ENCODE measurements at places on chromosomes 7 and 10.

GRCh38 chr10:86163522-86164173 lies 202.9 kb downstream of the GRID1 start:
- no peak for DNase-seq

- no peak for DNase-seq
Measured at GRCh38 chr7:25296086-25296485, 67.8 kb upstream of the NPVF start.

DNA sequence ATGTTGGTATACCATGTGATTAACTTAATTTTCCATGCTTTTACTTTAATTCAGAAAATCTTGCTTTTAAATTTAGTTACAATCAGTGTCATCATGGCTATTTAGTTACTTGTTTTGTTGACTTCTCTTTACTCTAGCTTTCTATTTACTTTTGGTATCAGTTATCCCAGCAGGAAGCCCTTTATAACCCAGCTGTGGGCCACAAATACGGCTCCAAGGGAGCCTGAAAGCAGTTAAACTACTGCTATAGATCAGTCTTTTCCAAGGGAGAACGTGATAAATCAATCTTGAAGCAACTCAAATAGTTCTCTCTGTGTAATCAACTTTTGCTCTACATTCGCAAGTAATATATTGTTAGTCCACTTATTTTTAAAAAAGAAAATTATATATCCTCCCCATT lies 287.4 kb downstream of the CACNA2D1 start:
- no peak for DNase-seq

- no peak for DNase-seq
Measured at GRCh38 chr10:22433875-22434274, 88.6 kb downstream of the SPAG6 start.

GRCh38 chr10:128373071-128373749 lies 247.0 kb upstream of the MKI67 start:
- DNase-seq: no peak

GRCh38 chr10:102298899-102299298 lies 53.6 kb downstream of the GBF1 start:
- DNase-seq: no peak

DNA sequence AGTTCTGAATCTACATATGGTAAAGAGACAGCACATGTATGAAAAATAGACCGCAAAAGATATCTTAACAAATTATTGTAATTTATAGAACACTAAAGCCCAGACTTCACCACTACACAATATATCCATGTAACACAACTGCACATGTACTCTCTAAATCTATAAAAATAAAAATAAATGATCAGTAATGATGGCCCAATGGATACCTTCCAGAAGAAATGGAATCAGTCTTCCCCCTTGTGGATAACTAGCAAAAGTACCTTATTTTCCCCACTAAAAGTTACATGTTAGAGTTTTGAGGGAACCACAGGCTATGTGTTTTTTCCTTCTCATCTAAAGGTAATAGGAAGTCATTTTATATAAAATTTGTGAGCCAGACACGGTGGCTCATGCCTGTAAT lies 25.7 kb downstream of the C7orf25 start:
- no peak for DNase-seq

- peak; percentile 75 for DNase-seq
Measured at GRCh38 chr10:88934900-88935672, 17.5 kb downstream of the ACTA2 start.

- no peak for DNase-seq
Measured at GRCh38 chr10:50315424-50315823, 64.1 kb upstream of the ASAH2 start.

DNA sequence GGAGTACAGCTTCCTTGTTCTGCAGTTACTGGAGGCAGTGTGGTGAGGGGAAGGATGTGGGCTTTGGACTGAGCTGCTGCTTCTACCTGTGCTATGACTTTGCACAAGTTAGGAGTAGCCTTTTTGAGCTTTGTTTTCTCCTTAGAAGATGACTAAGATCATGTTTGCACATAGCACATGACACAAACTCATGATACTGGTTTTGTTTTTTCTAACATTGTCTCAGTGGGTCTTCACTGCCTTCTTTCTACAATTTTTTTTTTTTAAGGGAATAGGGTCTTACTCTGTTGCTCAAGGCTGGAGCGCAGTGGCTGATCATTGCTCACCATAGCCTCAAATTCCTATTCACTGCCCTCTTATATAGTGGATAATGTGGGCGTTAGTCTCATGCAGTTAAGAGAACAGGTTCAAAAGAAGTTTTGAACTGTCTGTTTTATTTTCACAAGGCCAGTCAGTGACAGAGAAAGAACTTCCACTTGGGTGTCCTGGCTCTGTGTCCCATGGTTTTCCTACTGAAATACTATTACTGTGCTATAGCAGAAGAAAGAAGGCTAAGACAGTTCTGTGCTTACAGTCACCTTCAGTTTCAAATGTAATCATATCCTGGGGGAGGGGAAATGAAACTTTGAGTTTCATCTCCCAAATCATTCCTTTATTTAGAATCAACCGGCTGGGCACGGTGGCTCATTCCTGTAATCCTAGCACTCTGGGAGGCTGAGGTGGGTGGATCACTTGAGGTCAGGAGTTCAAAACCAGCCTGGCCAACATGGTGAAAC lies 72.0 kb downstream of the KAT6B start:
- no peak for DNase-seq

- peak; percentile 10 for DNase-seq
Measured at GRCh38 chr7:131688738-131689661, 132.6 kb upstream of the PODXL start.

DNA sequence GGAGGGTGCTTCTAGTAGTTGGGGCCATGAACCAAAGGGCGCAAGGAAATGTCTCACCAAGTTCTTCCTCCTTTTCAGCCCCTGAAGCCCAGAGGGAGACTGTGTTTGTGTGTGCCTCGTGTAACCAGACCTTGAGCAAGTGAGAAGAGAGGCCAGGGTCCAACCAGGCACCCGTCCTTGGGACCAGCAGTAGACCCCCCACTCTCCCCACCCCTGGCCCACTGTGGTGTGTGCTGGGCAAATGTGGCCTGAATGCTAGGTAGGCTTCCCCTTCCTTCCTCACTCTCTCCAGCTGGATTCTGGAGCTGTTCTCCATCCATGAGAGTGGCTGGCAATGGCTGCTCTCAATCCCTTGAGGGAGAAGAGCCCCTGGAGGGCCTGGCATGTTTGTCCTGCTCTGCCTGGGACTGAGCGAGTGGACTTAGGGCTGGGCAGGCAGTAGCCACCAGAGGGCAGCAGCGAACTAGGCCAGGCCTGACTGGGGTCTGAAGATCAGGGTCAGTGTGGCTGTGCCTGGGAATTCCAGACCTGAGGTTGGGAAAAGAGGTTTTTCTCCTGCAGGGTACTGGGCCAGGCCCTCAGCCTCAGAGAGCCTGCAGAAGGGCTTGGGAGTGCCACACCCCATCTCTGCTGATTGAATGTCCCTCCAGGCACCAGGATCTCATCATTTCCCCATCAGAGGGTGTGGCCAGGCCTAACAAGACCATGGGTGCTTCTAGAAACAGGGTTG lies 12.5 kb downstream of the SFRP5 start:
- DNase-seq: no peak

DNA sequence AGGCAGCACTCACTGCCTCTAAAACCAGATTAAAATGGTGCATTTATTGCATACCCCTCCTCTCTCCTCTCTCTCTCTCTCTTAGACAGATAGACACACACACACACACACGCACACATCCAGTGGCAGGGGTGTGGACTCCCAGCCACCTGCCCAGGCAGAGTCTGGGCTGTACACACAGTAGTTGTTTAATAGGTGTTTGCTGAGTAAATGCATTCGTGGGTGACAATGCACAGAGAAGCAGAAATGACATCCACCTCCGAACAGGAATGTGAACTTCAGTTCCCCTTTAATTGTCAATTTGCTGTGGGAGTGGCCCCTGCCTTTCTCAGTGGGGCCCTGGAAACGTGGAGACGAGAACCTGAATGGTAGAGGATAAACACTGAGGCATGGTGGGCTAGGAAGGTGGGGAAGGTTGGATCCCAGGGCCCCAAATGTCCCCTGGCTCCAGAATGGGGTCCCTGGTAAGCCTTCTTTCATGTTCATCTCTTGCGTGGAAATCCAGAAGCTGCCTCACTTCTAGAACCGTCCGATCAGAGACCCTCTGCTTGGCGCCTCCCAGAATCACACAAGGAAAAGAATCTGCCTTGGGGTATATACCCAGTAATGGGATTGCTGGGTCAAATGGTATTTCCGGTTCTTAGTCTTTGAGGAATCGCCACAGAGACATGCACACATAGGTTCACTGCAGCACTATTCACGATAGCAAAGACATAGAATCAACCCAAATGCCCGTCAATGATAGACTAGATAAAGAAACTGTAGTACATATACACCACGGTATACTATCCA lies 58.5 kb upstream of the ECHDC3 start:
- peak; percentile 27 for DNase-seq

GRCh38 chr7:137577184-137577583 lies 233.7 kb upstream of the PTN start:
- no peak for DNase-seq

DNA sequence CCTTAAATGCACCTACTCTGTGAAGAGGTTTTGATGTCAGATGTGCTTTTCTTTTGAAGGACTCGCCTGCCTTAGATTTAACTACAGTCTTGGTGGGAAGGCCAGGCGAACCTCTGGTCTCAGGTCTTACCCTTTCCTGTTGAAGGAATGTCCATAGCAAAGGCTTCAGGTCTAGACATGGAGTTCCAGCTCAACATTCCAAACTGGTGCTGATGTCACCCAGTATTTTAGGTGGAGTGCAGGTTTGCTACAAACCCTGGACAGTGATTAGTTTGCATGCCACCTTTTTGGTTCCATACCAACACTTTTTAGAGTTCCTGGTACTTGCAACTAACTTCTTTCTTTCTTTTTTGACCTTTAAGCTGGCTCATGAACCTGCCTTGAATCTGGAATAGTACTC lies 258.7 kb downstream of the GFRA1 start:
- no peak for DNase-seq

DNA sequence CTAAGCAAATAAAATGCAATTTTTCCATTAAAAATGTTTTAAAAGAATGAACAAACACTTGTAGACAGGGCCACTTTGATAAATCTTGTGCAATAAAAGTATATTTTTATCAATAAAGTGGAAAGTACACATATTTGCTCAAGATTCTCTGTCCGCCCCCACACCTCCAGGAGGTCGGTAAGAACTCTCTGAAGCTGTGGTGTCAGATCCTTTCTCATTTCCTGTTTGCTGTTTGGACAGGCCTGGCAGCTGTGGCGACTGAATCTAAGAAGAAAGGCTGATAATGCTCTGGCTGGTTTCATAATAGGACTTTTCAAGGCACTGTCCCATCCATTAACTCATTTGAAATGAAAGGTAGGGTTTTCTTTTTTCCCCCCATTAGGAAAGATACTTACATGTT lies 15.3 kb upstream of the ASB4 start:
- DNase-seq: no peak

- no peak for DNase-seq
Measured at GRCh38 chr10:32445036-32445435, 904 bp upstream of the CCDC7 start.

DNA sequence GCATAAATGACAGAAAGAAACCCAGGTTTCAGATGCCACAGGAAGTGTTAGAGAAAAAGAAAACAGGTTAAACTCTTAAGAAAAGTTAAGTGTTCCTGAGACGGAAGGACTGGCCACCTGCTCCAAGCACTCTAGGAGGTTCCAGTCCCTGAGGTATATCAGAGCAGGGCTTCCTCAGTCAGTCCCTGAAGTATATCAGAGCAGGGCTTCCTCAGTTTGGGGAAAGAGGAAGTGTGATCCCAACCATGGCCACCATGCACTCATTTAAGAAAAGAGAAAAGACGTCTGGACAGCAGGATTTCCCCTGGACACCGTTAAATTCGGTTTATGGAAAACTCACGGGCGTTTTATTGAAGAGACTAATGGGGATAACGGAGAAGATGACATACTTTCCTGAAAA lies 133.4 kb upstream of the PFKP start:
- no peak for DNase-seq

- DNase-seq: no peak
Measured at GRCh38 chr10:77902159-77902558, 24.4 kb downstream of the DLG5 start.

GRCh38 chr7:102236592-102237287 lies 49.9 kb upstream of the SH2B2 start:
- no peak for DNase-seq

- DNase-seq: no peak
Measured at GRCh38 chr7:1810521-1810920, 140.4 kb downstream of the ELFN1 start.

GRCh38 chr10:72764151-72764550 lies 72.2 kb downstream of the MCU start:
- DNase-seq: no peak

- DNase-seq: no peak
Measured at GRCh38 chr7:142413280-142414000, 155.6 kb upstream of the PRSS58 start.

GRCh38 chr10:23412223-23412622 lies 26.7 kb upstream of the OTUD1 start:
- no peak for DNase-seq

DNA sequence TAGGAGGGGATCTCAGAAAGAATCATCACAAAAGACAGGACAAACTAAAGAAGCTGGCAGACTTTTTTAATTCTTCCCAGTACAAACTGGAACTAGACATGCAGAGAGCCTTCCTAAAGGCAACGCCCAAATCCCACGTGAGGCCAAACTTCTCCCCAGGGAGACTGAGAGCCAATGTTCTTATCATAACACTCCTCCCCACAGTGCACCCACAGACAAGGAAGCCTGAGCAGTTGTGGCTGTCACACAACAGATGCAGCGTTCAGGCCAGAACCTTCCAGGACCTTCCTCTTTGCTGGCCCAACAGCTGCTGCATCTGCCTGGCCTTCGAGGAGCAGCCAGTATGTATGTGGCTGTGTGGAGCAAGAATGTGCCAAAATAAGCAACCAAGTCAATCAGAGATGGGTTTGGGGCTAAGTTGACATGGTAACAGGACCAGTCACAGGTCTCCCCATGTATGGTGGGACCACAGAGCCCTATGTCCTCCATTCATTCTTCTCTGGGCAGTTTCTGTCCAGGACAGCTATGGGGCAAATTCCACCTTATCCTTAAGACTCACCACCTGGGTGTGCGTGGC lies 34.9 kb downstream of the SRPK2 start:
- DNase-seq: no peak

- no peak for DNase-seq
Measured at GRCh38 chr7:18900803-18901202, 216.6 kb downstream of the TWIST1 start.

DNA sequence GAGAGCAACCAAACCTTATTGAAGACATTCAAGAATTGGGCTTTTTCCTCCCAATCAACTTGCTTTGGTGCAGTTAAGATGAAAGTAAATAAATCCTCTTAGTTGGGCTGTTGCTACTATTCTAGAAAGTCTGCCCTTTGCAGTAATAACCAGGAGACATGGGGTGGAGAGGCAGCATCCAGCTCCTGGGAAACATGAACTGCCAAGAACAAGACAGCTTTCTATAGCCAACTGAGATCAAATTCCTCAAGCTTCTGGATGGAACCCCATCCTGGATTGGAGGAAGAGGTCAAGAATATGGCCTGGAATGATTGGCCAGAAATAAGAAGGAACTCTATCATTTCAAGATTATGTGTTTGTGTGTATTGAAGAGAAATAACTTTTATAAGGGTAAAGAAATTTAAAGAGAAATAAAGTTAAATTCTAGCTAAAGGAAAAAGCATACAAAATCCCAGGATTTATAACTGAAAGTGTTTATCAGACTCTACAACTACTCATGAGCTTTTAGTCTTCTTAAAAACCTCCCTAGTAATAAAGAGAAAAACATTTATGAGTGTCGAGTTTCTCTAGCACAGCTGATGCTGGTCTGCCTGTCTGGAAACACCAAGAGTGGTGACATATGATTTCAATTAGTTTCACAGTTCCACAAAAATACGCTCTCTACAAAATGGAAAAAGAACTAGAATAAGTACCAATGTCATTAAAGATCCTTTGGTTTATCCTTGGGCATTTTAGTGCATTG lies 70.1 kb upstream of the COL1A2 start:
- DNase-seq: no peak

GRCh38 chr10:8060704-8061121 lies 6.2 kb downstream of the GATA3 start:
- no peak for DNase-seq

Data from LNCaP clone FGC (cell line).